ENCODE measurements at places on chromosomes 2 and 18. TPM values are rescaled to one million over a fixed set of nuclear protein-coding genes. Genes with fewer than 3 reads are reported as not detected.

The GNLY gene
- total RNA-seq, result not detected

The CYP27C1 gene
- not detected for total RNA-seq

The ANKRD30BL gene
- not detected for total RNA-seq

The CD8B2 gene
- total RNA-seq, result not detected

Measured in vein endothelial cell (primary cell).